EL (cell line): ENCODE measurements at places on chromosomes 11 and 22.

- no peak for DNase-seq
Observed at GRCh38 chr11:47688111-47688510, 27.1 kb downstream of the AGBL2 start.

- DNase-seq = no peak
Observed at GRCh38 chr11:61736310-61736709, 16.1 kb upstream of the MYRF start.

DNA sequence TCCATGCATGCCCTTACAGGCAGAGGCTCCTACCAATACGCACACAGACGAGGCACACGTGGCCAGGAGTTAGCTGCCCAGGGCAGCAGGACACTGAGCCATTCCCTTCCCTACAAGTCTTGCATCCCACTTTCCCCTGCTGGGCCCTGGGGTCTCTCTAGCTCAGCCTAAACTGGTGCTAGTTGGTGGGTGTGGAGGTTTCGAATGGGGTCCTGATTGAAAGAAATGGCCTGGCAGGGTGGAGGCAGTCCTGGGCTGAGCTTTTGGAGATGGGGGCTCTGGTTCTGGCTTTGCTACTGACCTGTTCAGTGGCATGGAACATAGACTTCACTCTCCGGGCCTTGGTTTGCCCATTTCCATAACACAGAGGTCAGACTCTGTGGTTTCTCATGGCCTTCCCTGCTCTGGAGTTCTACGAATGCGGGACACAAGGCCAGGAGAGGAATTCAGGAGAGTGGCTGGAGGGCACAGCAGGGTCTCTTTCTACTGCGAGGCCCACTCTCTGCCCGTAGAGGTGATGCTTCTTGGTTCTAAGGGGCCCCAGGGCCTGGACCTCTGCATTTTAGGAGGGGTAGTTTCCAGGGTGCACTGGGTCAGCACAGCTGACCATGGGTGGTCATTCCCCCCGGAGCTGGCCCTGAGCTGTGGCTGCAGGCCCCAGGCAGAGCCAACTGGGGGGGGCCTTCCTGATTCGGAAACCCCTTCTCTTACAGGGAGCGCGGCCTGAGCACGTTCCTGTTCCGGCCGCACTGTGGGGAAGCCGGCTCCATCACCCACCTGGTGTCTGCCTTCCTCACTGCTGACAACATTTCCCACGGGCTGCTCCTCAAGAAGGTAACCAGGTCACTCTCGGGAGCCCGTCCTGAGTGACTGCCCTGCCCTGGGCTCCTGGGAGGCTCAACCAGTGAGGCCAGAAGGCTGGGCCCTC, 40.0 kb downstream of the RNF141 start:
- no peak for DNase-seq

GRCh38 chr22:50729391-50730012, 8.5 kb upstream of the ACR start:
- DNase-seq = no peak

DNA sequence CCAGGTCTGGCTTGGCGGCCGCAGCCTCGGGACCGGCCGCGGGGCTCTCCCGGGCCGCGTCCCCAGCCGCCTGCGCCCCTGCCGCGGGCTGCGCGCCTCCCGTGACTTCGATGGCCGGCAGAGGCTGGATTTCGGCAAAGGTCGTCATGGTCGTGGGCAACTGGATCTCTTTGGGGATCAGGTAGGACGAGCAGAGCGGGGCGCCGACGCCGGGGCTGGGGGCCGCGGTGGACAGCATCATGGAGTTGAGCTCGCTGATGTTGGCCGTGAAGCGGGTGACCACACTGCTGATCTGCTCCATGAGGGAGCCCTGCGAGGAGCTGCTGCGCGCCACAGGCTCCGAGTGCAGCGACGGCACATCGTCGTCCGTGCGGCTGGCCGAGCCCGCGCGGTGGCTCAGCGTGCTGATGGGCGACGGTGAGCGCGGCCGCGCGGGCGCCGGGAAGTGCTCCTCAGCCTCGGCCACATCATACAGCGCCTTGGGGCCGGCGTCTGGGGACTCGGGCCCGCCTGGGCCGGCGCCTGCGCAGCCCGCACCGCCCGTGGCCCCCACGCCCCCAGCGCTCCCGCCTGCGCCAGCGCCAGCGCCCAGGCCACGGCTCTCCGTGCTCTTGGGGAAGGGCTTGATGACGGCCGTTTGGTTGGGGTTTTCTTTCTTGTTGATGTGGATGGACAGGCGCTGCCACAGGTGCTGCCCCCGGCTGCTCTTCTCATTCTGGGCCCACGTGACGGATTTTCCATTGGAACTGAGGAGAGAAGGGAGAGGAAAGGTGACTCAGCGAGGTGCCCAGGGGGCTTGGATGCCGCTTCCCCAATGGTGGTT, 171.4 kb upstream of the CTSC start:
- peak; percentile 35 for DNase-seq

DNA sequence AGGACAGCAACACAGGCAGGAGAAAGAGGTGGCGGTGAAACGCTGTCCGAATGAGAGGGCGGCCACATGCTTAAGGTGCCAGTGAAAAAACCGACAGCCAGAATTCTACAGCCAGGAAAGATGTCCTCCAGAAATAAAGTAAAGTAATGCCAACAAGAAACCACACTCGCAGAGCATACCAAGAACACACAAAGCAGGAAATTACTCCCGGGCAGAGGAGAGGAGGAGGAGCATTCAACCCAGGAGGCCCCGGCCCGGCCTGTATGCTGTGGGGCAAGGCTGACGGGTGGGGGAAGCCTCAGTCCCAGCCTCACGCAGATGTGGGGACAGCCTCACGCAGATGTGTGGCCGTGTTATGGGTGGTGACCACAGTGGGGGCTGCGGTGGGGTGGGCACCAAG, 28.0 kb downstream of the CHID1 start:
- no peak for DNase-seq

DNA sequence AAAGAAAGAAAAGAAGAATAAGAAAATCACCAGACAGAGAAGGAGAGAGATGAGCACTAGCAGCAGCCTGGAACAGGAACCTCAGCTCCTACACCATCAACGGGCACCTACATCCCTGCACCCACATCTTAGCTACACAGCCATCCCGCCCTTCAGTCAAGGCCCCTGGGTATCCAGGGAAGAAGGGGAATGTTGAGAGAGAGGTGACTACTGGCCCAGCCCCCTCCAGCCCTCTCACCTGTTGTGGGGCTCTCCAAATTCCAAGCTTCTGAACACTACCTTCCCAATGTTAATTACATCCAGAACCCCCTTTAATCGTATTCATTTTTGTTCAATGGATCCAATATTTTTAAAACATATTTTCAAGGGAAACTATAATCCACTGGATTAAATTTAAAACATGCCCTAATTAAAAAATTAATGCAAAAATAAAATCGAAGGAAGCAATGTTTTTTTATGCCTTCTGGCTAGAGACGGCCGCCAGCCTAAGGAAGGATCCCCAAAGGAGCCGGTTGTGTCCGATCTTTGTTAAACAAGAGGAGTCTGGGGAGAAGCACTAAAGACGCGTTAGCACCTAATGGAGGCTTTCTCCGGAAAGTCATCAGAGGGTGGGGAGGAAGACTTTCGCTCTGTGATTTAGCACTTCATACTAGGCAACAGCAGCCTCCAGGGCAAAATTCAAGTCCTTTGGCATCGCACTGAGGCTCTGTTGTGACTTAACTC, 9.5 kb downstream of the TPST2 start:
- DNase-seq = no peak
